ENCODE measurements at places on chromosomes 11 and 22.

- peak; percentile 69 for DNase-seq
Measured at GRCh38 chr22:31347251-31348008, 1.3 kb upstream of the PATZ1 start.

DNA sequence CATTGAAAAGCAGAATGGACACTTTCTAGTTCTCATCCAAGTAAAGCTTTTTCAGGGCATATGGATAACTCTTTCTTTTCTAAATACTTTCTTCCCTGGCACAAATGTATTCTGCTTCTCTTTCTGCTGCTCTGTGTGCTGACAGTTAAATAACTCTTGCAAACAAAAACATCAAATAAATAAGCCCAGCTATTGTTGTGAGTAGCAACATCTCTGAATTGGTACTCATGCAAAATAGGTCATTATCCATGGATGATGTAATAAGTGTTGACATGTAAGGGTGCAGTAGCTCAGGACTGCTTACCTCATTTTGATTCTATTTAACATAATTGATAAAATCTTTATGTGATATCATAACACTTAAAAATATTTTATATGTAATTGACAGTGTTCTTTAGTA lies 164.3 kb downstream of the MSANTD4 start:
- no peak for DNase-seq

DNA sequence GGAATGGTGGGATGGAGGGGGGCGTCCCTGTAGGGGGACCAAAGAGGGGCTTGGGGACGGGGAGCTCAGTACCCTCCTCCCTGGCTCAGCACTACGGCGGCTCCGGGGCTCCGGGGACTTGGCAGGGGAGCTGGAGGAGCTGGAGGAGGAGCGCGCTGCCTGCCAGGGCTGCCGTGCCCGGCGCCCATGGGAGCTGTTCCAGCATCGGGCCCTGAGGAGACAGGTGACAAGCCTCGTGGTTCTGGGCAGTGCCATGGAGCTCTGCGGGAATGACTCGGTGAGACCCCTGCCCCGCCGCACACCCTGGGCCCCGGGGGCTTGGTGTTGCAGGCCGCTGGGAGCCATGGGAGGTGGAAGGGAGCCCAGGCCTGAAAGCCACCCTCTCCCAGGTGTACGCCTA lies 11.8 kb upstream of the MIF start:
- peak; percentile 47 for DNase-seq

DNA sequence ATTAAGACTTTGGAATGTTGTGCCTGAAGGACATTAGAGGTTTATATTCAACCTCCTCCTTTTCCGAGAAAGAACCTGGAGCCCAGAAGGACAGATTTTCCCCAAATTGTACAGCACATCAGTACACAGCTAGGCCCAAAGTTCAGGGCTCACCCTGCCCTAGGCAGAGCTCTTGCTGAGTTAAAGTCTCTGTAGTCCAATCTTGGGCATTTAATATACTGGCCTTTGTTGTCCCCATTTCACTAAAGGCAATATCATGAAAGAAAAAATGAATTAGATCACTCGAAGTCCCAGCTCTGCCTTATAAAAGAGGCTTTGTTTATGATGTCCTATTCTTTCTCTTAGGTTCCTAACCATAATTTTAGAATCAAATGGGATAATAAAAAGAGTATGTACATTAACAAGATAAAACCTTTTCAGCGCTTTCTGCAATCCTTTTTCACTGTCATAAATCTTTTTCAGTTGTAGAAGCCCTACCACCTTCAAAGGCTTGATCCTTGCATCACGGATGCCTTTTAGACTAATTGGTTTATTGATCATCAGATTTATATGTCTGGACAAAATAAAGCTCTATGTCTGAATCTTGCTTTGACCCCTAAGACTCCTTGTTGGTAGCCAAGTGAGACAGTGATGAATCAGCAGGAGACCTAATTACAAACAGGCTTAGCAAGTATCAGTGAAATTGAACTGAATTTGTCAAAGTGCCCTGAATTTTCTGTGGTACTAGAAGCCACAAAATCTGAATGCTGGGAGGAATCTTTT lies 39.8 kb downstream of the RELT start:
- DNase-seq = no peak

- no peak for DNase-seq
Measured at GRCh38 chr11:95296621-95297025, 65.6 kb upstream of the SESN3 start.

DNA sequence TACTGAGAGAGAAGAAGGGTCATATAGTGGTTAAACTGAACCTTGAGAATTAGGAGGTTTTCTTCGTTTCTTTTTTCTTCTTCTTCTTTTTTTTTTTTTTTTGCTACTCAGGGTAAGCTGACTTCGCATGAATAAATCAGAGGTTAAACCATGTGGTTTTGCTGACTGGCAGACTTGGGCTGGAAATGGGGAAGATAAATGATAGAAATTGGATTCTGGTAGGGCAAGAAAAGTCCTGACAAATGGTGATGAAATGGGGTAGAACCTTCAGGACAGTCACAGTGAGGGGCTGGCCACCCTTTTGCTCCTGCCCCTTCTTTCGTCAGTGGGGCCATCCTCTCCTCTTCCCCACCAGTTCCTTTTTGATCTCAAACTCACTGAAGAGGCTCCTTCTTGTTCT lies 1.6 kb upstream of the SWAP70 start:
- DNase-seq = no peak

DNA sequence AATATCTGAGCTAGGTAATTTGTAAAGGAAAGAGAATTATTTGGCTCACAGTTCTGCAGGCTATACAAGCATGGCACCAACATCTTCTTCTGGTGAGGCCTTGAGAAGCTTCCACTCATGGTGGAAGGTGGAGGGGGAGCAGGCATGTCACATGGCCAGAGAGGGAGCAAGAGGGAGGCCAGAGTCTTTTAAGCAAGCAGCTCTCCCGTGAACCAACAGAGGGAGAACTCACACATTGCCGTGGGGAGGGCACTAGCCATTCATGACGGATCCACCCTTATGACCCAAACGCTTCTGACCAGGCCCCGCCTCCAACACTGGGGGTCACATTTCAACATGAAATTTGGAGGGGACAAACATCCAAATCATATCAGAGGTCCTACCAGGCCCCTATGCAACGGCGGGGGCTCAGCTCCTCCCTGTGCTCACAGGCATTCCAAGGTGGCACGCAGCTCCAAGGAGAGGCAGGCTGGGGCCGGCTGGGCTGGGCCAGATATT lies 4.6 kb downstream of the C11orf96 start:
- no peak for DNase-seq

DNA sequence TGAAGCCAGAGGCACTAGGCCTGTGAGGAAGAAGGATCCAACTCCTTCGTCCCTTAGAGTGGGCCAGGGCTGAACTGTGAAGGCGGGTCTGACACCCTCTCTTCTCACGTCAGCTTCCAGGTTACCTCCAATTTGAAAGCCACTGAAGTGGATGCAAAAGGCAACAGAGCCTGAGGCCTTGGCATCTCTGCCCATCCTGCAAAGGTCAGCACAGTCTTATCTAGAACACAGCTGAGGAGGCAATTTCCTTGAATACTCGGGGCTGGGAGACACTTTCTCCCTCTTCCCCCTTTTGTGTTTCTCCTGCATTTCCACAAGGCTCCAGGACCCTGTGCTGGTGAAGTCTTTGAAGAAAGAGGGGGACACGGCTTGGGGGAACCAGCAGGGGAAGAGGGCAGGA lies 91.6 kb upstream of the PAX6 start:
- DNase-seq = no peak

- DNase-seq = no peak
Measured at GRCh38 chr22:46800102-46800857, 37.8 kb downstream of the TBC1D22A start.

DNA sequence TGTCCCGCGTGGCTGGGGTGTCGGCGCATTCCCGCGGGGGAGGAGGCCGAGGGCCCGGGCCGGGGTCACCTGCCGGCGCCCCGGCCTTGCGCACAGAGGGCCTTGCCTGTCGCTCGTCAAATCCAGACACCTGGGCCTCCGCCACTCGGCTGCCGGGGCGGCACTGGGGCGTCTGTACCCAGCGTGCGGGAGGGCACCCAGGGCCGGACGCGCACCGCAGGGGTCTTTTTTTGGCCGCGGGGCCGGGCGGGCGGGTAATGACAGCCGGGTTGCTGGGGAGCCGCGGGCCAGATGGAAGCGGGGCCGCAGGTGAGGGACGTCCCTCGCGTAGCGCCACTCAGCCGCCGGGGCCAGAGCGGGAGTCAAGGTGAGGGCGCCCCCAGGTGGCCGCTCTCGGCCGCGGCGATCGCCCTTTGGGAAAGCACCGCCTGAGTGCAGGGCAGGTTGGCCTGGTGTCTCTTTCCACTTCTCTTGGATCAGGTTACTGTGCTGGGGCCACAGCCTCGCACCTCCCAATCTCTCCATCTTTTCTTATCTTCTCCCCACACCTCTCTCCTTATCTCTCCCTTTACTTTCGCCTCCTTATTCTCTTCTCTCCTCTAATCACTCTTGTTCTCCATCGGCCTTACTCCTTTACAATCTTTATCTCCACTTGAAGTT lies 3.5 kb downstream of the PHLDB1 start:
- DNase-seq = peak; percentile 88
